Caco-2 (cell line): ENCODE measurements at places on chromosomes 1 and 21. TPM values are rescaled to one million over a fixed set of nuclear protein-coding genes. Genes with fewer than 3 reads are reported as not detected.

GRCh38 chr1:229251185-229251584 lies 19.7 kb upstream of the RAB4A start:
- no peak for DNase-seq

- peak; percentile 63 for DNase-seq
These were observed 6.6 kb downstream of the GOLT1A start for GRCh38 chr1:204207136-204207616.

DNA sequence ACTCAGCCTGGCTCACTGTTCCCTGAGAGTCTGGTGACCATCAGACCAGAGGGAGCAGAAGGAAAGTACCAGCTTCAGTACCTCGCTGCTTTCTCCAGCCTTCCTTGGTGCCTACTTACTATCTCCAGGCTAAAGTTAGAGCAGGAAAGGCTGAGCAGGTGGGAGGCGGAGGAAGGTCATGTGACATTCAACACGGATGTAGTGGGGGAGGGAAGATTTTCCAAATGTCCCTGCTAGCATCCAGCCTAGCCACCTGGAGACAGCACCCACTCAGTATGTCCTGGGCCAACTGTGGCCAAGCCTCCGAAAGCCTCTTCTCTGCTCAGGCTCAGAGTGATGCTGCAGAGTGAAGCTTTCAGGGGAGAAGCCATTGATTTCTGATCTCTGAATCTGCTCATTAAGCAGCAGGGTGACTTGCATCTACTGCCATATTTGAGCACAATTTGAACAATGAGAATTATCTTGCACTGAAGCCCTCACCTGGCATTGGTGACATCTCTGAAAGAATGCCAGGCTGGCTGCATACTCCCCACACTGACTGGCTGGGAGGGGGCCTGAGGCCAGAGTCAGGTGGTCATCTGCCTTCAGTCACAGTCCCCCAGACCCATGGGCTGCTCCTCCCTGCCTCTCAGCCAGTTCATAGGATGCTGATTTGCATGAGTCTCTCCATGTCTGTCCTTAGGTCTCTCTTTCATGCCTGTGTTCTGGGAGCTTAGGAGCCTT lies 86.2 kb downstream of the KCND3 start:
- DNase-seq, result no peak

- no peak for DNase-seq
These were observed 10.9 kb upstream of the GNB1 start for GRCh38 chr1:1901641-1902294.

DNA sequence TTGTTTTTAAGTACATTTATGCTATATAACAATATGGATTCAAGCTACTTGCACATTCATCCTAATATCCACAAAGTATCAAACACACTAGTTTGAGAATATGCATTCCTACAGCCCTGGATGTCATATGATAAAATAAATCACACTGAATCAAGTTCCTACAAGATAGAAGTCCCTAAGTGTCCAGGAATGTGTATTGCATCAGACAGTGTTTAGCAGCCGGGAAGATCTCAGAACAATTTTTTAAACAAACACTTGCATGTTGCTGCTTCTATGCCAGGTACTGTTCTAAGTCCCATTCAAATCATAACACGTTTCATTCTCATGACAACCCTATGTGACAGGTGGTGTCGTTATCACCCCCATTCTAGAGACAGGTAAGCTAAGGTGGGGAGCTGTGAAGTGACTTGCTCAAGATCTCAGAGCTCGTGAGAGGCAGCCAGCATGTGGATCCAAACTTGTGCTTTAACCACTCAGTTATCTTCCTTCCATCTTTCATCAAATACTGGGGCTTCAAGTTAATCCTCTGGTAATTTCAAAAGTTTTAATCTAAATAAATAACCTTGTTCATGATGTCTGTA lies 68.3 kb upstream of the KIF26B start:
- DNase-seq, result no peak

- DNase-seq, result peak; percentile 84
These were observed 6.6 kb downstream of the EPHB2 start for GRCh38 chr1:22717037-22717760.

DNA sequence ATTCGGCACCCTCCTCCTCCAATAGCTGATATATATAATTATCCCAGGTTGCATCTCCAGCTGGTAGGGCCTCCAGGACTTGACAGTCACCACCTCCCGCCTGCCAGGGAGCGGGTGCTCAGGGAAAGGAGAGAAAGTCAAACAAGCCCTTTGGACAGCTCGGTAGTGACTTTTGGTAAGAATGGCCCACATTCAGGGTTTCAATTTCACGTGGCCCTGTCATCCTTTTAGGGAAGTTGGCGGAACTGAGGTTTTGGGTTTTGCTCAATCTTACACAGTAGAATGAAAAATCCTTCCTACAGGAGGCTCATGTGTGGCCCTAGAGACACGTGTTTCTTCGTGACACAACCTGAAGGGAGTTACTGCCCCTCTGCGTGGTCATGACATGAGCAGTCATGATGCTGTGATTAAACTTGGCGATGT lies 44.2 kb downstream of the CAPN8 start:
- DNase-seq, result no peak

Gene ACTL8
- total RNA-seq, result 79.3 and 88.9 TPM in 2 replicates
